Natural killer cell treated with Interleukin-12 subunit alpha and Interleukin-12 subunit beta and Interleukin-15 and Interleukin-18, amount 100 ng/mL, for 72 hours (primary cell): ENCODE measurements at places on chromosomes 6 and 20.

DNA sequence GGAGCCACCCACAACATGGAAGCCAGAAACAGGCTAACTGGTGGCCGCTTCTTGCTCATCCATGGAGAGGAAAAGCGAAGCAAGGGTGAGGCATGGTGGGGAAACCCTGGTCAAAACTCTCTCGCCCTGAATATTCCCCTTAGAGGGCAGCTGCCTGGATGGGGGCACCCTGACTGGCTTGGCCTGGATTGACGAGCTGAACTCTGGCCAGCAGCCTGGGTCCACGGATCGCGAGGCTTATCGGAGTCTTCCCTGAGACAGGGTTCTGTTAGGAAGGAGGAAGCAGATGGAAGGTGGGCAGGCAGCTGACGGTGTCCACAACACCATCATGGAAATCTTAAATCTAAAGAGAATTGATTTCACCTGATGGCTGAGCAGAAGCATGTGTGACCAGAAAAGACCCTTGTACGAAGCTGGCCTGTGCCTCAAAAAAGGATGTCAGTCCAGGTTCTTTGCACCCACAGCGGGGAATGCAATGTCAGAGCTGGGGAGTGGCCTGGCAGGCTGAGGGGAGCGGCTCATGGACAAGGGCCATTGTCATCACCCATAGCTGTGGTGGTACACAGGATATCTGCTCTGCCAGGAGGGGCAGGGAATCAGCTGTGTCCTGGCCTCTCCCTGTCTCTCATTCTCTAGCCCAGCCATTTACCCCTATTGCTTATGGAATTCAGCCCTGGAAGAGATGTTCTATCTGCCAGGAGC lies 109.4 kb upstream of the SNX9 start:
- peaks cover 11% of the 10 kb centered on the region for H3K27me3 ChIP-seq
- no peak overlapping the region for H3K4me3 ChIP-seq
- no peaks in the 10 kb centered on the region for H3K4me1 ChIP-seq

DNA sequence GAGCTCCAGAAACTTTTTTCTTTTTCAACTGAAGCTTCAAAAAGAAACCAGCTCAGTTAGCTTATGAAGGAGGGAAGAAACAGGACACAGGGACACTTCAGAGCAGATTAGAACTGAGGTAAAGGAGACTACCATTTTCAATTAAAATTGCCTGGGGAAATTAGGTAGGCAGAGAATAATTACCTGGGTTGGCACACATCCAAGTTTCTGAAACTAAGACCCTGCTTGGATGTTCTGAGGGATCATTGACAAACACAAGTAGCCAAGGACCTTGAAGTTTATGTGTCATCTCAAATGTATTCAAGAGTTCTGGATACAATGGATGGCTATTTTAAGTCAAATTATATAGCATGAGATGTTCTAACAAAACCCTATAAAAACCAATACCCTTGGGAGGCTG lies 137.6 kb downstream of the PLCB4 start:
- no peak overlapping the region for H3K27ac ChIP-seq
- DNase-seq, result no peak
- H3K4me3 ChIP-seq, result no peak overlapping the region

DNA sequence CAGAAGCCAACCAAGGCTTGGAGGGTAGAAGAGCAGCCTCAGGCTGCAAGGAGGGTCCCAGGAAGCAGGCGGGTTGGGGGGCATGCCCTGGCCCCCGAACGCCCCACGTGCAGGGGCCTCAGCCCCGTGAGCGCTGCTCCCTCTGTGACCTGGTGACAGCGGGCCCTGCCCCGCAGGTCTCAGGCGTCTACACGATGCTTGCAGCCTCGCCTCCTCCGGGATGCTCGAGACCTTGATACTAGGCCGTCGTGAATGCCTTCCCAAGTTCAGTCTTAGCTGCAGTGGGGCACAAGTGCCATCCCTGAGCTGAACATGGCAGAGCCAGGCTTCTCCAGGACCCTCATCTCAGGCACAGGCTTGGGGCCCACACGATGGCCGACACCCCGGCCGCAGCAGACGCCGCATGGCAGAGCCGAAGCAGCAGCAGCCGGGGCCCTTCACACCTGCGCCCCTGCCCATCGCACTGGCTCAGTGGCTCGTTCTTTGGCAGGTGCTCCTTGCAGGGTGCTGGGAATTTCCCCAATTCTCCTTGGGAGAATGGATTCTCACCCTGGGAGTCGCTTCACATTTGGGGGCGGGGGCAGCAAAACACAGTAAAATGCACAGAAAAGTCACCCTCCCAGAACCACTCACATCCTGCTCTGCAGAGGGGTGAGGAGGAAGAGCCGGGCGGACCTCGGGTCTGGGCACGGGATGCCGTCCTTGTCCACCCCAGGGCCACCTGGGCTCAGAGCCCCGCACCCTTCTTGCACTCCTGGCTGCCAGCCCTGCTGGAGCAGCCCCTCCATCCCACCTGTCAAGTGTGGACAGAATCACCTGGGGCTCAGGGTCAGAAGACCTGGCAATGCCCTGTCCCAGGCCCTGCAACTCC lies 161.8 kb downstream of the DLL1 start:
- H3K36me3 ChIP-seq, result no peaks in the 10 kb centered on the region
- peaks cover 4% of the 10 kb centered on the region for H3K27me3 ChIP-seq
- H3K4me1 ChIP-seq, result no peaks in the 10 kb centered on the region
- no peak overlapping the region for H3K27ac ChIP-seq

DNA sequence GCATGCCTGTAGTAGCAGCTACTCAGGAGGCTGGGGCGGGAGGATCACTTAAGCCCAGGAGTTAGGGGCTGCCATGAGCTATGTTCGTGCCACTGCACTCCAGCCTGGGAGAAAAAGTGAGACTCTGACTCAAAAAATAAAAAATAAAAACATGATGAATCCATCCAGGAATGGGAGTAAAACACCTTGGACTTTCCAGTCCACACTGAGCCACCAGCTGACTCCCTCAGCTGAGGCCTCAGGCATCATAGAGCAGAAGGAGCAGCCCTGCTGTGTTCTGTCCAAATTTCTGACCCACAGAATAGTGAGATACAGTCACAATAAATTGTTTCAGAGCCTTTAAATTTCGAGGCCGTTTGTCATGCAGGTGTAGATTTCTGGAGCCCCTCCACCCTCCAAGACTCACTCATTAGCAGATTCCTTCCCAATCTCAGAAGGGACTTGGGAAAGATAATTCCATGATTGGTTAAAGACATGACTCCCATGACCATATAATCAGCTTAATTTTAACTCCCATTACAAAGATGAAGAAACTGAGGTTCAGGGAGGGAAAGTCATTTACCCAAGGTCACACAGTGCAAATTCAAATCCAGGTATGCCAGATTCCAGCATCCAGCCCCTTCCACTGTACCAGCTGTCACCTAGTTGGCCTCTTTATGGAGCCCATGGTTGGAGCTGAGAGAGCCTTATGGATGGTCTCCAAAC lies 9.0 kb upstream of the MMP9 start:
- H3K4me3 ChIP-seq, result no peak overlapping the region
- no peaks in the 10 kb centered on the region for H3K36me3 ChIP-seq
- no peak for DNase-seq
- H3K27ac ChIP-seq, result no peak overlapping the region
- peaks cover 26% of the 10 kb centered on the region for H3K4me1 ChIP-seq
